ENCODE measurements at places on chromosomes 3 and 15.

GRCh38 chr3:50978991-50979667, 304.4 kb downstream of the DOCK3 start:
- no peak for DNase-seq

GRCh38 chr3:134003066-134003465, 26.7 kb downstream of the SLCO2A1 start:
- no peak for DNase-seq

DNA sequence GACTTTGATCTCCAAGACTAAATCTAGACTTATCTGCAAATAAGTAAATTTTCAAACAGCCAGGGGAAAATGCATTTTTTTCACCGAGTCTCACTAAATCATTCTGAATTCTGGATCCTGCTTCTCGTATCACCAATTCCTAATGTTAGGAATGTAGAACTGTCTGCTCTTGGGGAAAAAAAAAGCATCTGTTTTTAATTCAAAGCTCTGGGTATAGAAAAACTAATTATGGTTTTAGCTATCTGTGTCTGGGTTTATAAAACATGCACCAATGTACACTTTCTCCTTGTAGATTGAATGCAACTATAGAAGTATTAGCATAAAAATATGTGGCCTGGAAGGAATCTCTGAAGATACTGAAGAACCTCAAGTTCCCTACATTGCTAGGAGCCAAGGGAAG, 4.8 kb upstream of the CDAN1 start:
- DNase-seq = no peak

- DNase-seq = no peak
Measured at GRCh38 chr15:62979252-62979651, 63.3 kb upstream of the TPM1 start.

- DNase-seq = no peak
Measured at GRCh38 chr3:170301405-170301804, 56.1 kb upstream of the SKIL start.

GRCh38 chr3:113354307-113354706, 87.0 kb downstream of the CFAP44 start:
- no peak for DNase-seq

GRCh38 chr15:101044625-101045235, 125.6 kb downstream of the LRRK1 start:
- no peak for DNase-seq

GRCh38 chr3:47381317-47382157, 716 bp downstream of the PTPN23 start:
- peak; percentile 86 for DNase-seq

- DNase-seq = no peak
Measured at GRCh38 chr15:65423150-65423975, 616 bp upstream of the IGDCC4 start.

GRCh38 chr15:97840501-97840900, 120.0 kb upstream of the ARRDC4 start:
- DNase-seq = no peak

DNA sequence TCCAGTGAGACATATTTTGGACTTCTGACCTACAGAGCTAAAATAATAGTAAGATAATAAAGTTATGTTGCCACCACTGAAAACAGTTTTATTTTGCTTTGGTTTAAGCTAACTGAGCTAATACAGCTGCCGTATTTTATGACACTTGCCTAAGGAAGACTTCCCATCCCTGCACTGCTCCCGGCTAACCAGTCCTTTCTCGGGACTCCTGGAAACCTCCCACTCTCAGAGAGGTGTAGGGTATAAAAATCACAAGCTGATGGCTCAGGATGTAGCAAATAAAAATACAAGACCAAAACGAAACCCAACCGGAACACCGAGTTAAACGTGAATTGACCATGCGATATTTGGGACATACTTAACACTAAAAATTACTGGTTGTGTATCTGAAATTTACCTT, 448 bp upstream of the KBTBD12 start:
- no peak for DNase-seq

DNA sequence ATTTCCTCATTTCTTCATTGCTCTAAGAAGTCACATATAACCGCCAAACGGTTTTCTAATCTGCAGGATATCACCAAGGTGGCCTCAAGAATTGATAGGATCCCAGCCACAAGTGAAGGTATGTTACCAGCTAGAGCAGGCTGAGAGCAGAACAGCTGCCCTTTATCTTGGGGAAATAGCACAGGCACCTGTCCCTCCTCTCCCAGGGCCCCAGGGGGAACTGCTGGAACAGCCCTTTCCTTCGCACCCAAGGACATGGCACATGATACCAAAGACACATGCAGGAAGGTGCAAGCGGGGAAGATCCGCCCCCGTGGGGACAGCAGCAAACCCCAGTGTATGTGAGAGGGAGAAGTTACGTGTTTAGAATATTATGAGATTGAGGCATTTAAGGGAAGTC, 35.3 kb downstream of the HOMER2 start:
- no peak for DNase-seq

Measured in foreskin melanocyte (primary cell).